ENCODE measurements at places on chromosomes 5 and 9.

DNA sequence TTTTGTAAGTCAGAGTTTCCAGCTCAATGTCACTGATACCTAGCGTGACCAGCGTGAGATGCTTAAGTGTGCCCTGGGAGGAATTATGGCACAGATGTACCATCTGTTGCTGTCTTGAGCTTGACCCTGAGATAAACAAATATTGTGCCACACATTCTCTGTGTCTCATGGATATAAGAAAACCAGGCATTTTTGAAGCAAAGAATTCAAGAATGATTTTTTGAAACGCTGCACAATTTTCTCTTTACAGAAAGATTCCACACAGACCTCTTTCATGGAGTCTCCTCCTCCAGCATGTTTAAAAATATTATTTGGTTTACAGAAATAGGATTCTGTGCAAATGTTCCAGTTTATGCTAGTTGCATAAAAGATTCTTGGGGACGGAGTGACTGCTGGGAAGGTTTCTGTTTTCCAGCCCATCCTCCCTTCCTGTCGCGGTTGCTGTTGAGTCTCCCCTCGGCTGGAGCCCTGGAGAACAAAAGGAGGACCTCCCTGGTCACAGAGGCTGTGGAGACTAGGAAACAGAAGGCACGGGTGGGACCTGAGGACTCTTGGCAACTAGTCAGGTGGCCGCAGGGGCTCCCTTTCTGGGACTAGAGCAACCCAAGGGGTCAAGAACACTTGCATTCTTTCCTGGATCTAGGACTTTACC, 120.8 kb downstream of the RASGRF2 start:
- no peak for DNase-seq

DNA sequence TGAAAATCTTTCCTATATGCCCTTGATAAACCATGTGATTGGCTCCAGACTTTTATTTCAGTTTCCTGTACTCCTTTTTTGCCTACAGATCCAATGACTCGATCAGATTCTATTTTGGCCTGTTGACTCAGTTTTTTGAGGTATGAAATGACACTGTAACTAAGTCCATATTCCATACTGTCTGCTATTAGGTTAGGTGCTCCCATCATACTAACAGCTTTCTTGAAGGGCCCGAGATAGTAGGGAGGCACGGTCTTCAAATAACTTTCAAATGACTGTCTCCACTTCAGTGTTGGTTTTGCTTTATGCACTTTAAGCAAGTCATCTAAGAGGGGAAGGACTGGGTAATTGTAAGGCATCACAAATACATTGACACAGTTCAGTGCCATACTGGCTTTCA, 295.4 kb upstream of the DAB2 start:
- DNase-seq: no peak

DNA sequence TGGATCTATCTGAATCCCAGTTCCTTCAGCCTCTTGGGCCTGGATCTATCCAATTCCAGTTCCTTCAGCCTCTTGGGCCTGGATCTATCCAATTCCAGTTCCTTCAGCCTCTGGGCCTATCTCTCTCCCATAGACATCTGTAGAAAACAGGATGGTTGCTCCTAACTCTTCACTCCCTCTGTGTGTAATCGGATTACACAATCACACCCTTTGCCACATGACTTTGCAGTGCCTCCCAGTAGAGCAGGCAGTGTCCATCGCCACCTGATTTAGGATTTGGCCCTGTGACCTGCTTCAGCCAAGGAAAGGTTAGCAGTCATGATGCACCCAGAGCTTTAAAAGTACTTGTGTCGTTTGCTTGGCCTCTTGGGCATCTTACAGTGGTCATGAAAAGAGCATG, 56.7 kb downstream of the LHX2 start:
- no peak for DNase-seq

- DNase-seq: no peak
Measured at GRCh38 chr9:124768750-124769548, 2.2 kb downstream of the NR6A1 start.

- no peak for DNase-seq
Measured at GRCh38 chr9:17905781-17906175, 326.9 kb downstream of the SH3GL2 start.

GRCh38 chr9:128365525-128365924, 5.6 kb upstream of the URM1 start:
- no peak for DNase-seq

DNA sequence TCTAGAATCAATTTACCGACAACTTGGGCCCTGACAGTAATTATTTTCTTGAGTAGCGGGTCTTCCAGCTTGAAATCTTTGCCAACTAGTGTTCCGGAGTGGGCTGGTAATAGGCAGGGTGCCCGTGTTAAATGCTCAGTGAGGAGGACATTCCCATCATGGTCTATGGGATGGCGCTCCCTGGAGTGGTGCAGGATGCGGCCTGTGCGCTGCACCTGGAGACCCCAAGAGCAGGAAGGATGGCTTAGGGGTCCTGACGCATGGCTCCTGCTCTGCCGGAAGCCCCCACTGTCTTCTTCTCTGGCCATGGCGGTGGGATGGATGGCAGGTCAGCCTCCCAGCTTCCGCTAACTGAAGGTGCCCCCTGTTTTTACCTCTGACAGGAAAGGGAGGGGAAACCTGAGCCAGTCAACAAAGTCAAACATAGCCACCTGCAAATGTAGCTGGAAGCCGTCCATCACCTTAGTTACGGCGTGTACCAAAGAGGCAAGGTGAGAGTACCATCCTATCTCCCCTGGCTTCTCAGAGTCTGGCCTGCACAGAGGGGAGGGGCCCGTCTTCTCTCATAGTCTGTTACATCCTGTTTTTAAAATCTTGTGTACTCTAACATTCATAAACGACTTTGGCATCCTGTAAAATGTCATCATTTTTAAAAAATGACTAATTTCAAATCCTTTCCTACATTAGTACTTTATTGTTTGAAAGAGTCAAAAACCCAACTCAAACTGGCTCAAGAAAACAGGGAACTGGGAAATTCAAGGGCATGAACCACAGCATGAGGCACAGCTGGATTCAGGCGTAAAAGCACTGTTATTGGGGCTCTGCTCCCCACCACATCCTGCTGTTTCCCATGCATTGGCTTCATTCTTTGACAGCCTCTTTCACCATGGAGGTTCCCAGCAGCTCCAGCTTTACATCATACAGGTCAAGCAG, 28.5 kb upstream of the UNC5A start:
- DNase-seq: no peak

GRCh38 chr5:131587541-131587940, 47.5 kb downstream of the RAPGEF6 start:
- peak; percentile 42 for DNase-seq

GRCh38 chr5:100709771-100710170, 174.6 kb downstream of the FAM174A start:
- DNase-seq: no peak

GRCh38 chr5:73298772-73299630, 126.0 kb downstream of the TMEM174 start:
- DNase-seq: peak; percentile 57

DNA sequence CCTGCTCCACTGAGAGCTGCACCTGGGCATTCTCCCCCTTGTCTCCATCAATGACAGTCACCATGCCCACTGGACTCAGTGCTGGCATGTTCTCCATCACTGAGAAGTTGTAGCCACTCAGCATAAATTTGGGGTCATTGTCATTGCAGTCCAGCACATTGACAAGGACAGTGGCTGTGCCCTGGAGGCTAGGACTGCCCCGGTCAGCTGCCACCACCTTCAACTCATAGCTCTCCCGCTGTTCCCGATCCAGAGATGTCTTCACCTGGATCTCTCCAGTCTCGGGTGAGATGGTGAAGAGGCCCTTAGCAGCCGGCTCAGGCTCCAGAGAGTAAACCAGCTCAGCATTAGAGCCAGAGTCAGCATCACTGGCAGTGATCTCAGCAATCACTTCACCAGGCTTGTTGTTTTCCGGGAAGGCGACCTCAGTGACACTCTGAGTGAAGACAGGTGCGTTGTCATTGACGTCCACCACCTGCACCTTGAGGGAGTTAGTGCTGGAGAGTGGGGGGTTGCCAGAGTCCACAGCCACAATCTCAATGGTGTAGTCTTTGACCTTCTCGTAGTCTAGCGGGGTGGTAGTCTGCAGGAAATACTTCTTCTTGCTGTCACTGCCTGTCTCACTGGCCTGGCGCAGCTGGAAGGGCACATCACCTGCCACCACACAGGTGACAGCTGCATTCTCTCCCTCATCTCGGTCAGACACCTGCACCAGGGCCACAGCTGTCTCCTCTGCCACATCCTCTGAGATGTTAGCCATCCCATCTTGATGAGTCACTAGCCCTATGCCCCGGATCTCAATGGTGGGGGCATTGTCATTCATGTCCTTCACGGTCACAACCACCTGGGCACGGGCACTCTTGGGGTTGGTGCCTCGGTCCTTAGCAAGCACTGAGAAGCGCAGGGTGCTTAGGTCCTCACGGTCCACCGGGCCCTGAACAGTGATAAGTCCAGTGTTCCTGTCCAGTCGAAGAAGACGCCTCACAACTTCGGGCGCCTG, 13.5 kb downstream of the PCDH1 start:
- no peak for DNase-seq

GRCh38 chr9:37700131-37700530, 49.4 kb downstream of the FRMPD1 start:
- no peak for DNase-seq

GRCh38 chr9:114087721-114088120, 9.6 kb upstream of the AMBP start:
- no peak for DNase-seq

DNA sequence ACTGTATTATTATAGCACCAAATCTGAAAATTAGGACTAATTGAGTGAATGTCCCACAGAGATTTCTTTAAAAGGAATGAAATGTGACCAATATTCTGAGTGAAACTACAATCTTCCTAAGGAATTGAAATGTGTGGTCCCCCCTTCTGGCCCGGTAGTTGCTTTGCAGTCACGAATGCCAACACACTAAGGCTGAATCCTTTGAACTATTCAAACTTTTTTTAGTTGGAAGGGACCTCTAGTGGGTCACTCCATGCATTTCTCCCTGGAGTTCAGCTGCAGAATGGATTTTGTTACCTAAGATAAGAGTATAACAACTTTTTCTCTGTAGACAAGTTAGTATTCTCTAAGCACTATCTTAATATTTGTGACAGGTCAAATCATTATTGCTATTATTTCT, 2.8 kb downstream of the CDH6 start:
- DNase-seq: no peak

GRCh38 chr5:123450640-123451039, 27.4 kb upstream of the CEP120 start:
- DNase-seq: no peak

GRCh38 chr5:36172599-36172998, 20.7 kb downstream of the SKP2 start:
- no peak for DNase-seq

DNA sequence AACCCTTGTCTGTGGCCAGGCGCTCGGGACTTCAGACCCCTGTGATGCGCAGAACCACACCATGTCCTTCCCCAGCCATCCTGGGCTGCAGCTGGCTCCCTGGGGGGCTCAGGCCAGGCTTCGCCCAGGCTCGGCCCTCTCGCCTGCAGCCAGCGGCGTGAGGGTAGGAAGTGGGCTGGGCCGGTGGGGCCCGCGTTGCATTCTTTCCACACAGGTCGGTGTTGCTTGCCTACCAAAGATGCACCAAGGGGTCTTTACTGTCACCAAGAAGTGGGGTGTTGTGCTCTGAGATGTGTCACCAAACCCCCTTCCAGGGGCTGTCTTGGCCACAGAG, 48.3 kb upstream of the RNF130 start:
- no peak for DNase-seq

GRCh38 chr5:154055201-154055600, 16.4 kb downstream of the MFAP3 start:
- no peak for DNase-seq

GRCh38 chr9:123778232-123778902, 151.6 kb downstream of the DENND1A start:
- DNase-seq: no peak

- DNase-seq: no peak
Measured at GRCh38 chr5:112014783-112015395, 257.9 kb upstream of the NREP start.

GRCh38 chr5:133468596-133468995, 143.7 kb downstream of the FSTL4 start:
- no peak for DNase-seq

DNA sequence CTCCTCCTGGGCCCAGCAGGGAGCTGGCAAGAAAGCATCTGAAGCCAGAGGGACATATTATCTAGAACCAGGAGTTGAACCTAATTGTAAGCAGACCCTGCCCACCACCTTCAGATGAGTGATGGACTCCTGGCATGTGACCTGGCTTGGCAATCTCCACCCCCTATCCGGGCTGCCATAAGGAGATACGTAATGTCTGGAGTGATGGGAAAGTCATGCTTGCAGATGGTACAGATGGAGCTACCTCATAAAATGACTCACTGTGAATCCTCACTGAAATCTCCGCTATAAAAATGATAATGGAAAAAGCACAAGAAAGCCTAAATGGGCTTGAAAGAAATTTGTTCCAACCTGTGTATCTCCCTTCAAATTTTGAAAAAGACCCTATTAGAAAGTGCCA, 157.5 kb downstream of the DMRT2 start:
- DNase-seq: no peak

GRCh38 chr5:68251386-68251785, 35.8 kb downstream of the PIK3R1 start:
- peak; percentile 69 for DNase-seq

- no peak for DNase-seq
Measured at GRCh38 chr5:120152472-120152871, 311.6 kb upstream of the PRR16 start.

- DNase-seq: no peak
Measured at GRCh38 chr9:128409450-128409849, 11.2 kb upstream of the CERCAM start.

GRCh38 chr9:97807681-97808080, 45.3 kb upstream of the FOXE1 start:
- DNase-seq: no peak

DNA sequence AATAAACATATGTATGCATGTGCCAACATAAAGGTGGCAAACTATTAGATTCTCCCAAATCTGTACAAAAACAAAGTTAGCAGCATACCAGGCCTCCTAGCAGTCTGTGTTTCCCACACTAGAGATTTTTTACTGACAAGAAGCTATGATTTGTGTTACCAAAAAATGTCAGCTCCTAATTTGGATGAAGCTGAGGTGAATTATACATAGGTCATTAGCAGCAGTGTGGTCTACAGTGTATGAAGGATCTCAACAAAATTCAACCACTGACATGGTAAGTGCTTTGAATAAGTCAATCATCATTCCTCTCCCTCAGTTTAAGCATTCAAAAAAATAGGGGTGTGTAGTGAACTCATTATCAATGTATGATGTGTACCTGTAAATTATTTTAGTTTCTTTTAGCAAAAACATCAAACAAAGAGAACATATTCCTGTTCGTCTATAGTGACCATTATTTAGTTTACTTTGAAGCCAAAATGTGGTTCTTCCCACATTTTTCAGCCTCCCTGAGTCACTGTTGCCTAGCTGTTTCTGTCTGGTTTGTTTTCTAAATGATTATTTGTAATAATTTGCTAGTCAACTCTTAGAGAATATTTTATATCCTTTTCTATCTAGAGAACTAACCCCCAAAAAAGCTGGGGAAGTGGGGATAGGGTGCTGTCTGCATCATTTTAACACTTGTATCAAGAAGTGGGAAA, 52.1 kb upstream of the RGMB start:
- DNase-seq: no peak

- no peak for DNase-seq
Measured at GRCh38 chr9:120480707-120481106, 99.3 kb downstream of the CDK5RAP2 start.
